Activated CD4-positive, CD25-positive, alpha-beta regulatory T cell treated with anti-CD3 and anti-CD28 coated beads, Interleukin-2, amount 50 U/mL, for 16 hours (primary cell): ENCODE measurements at places on chromosomes 12 and 14.

DNA sequence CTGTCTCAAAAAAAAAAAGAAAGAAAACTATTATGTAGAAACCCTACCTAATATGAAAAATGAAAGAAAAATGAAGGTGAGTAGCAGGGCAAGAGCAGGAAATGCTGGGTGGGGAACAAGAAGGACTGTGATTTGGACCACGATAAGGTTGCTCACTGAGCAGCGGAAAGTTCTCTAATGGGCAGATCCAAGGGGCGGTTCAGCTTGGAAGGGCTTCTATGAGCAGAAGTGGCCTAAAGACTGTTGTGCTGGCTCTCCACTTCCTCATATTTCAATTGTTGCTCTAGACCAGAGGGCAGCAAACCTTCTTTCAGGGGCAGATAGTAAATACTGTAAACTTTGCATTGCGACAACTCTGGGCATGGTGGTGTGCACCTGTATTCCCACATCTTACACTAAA is 16.3 kb upstream of the NFYB start:
- no peak for DNase-seq

DNA sequence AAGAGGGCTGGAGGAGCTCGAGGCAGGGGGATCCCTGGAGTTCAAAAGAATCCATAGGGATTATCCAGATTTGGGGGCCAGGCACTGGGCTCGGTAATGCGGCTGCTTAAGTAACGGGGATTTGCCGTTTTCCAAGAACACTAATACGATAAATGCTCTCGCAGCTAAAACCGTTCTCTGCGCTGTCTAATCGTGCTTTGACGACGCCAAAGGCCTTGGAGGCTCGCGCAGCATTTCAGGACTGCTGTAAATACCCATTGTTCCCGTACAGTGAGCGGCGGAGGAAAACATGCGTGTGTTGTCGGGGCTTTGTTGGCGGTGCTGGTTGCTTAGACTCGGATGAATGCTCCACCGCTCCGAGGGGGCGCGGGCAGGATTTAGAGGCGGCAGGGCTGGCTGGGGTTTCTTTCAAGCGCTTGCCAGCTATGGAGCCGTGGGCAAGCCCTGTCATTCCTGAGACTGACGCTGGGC is 26.2 kb downstream of the DIO3 start:
- DNase-seq = no peak

DNA sequence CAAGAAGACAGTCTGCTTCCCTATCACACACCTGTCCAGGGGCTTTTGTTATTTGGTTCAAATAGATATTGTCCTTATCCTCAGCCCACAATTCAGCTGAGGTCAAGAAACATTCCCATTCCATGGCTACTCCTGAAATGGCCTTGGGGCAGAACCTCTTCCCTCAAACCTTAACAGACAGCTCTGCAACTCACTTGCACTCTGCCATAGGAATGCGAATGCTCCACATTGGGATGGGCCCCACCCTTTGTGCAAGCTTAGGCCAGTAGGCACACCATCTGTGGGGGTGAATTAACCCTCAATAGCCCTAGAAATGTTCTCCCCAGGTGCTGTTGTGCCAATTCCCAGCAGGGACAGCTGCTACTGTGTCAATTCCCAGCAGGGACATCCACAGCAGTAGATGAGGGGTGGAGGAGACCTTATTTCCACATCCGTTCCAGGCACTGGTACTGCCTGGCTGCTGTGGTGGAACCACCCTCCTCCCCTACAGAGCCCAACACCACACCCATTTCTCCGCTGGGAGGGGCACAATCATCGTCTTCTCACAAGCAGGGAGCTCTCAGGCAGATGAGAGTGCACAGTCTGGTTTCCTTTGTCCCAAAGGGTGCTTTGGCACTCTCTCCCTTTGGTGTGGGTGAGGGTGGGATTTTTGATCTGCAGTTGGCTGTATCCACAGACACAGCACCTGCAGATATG is 42.3 kb upstream of the GLIPR1 start:
- no peak for DNase-seq

DNA sequence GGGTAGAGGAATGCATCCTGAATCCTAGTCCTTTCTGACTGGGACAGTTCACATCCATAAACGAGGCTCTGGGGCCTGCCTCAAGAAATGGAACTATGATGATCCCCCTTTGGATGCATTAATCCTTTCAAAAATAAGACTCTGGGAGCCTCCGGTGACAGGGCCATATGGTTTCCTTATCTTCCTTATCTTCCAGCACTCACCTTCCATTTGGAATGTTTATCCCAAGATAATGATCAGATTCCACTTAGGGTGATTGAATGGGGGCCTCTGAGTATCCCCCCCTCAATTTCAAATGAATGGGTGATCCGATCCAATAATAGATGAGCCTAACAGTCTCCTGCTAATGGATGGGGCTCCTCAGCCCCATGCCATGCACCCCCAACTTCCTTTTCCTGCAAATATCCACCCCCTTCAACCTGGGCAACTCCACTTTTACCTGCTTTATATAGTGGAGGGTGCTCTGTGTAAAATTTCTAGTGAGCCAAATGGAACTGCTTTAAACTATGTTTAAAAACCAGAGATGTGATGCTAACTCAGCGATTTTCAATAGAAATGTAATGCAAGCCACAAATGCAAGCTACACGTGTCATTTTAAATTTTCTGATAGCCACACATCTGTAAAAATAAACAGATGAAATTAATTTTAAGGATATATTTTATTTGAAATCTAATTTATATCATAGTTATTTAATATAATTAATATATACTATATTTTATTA is 157.8 kb downstream of the ZFP36L1 start:
- DNase-seq = no peak

DNA sequence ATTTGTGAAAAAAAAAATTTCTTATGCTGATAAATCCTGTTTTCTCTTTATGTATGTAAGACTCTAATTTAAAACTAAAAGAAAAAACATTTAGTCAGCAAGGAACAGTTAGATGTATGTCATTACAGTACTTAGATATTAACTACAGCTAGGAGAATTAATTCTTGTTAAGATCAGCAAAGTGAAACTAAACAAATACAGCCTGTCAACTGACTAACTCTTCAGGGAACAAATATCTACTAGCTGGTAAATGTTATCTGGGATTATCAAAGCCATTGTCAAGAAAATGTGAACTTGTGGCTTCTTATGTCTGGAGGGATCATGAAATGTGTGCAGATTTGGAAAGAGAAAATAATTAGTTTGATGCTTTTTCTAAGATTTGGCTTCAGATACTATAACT is 27.5 kb downstream of the MGAT4C start:
- DNase-seq = no peak

GRCh38 chr12:59632408-59632807 is 36.6 kb downstream of the SLC16A7 start:
- no peak for DNase-seq

DNA sequence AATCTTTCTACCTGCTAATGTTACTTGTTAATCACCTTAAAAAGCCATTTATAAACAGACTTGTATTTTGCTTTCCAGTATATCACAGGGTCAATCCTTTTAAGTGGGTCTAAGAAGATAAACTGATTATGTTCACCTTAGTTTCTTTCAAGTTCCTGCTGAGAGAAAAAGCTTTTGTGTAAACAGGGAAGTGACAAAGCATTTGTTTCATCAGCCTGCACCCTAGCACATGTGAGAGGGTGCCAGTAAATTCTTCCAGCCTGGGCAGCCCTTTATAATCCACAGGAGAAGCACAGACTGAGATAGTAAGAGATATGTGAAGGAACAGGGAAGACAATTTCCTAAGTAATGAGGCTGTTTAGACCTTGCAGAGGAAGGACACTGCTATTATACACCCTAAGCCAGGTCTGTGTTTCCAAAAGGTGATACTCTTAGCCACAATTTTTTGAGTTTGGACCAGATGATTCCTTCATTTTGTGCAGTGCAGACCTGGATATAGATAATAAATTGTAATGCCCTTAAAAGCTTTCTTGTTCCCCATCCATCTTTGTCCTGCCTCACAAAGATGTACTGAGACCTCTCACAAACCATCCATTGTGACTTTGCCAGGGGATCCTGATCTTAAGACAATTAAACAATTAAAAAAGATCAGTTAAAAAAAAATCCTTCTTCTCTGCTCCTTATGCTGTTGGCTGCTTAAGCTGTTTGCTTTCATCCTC is 150.7 kb downstream of the KTN1 start:
- no peak for DNase-seq

GRCh38 chr12:77040231-77040630 is 25.1 kb downstream of the E2F7 start:
- DNase-seq = no peak

- no peak for DNase-seq
Measured at GRCh38 chr14:78142998-78143397, 27.2 kb upstream of the NRXN3 start.

DNA sequence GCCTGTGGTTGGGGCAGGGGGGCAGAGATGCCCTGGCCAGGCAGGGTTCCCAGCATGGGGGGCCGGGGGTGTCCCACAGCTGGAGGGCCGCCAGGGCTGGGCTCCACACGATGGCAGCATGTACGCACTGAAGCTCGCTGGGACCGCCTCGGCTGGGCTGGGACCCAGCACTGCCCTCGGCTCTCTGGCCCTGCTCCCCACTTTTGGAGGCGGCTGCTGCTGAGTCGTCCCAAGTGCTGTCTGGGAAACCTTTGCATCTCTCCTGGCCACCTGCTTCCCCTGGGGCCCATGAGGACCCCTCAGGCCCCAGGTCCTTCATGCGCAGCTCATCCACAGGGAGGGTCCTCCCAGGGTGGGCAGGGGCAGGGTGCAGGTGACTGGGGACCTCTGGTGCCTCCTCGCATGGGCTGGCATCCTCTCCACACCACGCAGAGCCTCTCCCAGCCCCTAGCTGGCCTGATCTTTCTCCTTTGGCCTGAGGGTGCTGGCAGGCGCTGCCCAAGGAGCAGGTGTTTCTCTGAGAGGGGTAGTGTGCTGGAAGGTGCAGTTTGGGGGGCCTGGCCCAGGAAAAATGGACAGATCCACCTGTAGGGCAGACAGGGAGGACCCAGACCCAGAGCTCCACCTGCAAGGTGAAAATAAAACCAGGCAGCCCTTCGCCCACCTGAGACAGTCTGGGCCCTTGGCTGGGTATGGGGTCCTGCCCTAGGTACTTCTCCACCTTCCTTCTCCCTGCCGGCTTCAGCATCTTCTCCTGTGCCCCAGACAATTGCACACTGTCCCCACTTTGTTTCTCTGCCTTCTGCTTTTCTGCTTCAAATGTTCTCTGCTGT is 46.9 kb downstream of the DLK1 start:
- DNase-seq = no peak

DNA sequence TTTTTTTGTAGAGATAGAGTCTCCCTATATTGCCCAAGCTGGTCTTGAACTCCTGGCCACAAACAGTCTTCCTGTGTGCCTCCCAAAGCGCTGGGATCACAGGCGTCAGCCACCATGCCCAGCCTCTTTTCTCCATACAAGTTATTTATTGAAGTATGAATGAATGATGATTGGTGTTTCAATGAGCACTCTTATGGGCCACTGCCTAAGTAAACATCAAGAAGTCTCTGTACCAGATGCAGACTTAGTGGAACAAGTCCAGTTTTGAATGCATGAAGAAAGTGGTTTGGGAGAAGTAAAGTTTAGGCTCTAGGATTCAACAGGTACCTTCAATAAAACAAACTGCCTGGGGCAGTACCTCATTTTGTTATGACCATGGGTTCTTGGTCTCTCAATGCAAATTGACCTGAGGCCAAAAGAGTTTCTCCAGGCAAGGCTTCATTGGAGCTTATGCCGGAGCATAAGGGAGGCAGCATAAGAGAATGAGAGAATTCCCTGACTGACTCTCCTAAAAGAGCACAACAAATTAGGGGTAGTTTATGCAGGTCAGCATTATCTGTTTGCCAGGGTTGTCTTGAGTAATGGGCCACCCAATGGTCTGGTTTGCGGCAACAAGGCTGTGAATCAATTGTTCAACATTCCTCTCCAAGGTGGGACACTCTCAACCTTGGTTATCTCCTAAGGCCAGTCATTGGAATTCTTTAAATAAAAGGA is 1.1 kb upstream of the GMFB start:
- DNase-seq = no peak

DNA sequence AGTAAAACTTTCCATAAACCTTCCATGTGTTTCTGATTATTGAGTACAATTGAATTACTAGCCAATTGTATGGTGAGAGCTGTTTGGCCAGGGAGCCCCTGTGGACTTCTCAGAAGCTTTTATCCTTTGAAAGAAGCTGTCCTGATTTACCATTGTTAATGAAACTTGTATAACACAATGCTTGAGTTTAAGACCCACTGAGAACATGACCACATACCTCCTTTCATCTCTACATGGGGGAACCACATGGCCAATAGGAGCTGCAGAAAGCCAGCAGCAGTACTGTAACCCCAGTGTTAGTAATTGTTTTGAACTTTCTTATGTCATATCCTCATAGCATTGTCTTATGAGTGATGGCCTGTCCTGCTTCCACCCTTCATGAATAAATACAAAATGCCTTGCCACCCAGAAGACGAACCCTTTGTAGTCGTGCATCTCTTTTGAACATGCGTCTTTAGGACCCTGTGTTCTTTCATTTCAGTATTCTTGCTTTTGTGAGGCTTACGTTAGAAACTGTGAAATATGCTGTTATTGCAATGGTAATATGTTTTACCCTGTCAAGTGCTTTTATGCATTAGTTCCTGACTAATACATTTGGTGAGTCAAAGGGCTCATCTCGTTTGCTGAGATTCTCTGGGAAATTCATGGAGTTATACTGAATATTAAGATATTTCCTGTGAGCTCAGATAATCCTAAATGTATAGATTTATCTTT is 815.7 kb downstream of the NRXN3 start:
- DNase-seq = no peak

DNA sequence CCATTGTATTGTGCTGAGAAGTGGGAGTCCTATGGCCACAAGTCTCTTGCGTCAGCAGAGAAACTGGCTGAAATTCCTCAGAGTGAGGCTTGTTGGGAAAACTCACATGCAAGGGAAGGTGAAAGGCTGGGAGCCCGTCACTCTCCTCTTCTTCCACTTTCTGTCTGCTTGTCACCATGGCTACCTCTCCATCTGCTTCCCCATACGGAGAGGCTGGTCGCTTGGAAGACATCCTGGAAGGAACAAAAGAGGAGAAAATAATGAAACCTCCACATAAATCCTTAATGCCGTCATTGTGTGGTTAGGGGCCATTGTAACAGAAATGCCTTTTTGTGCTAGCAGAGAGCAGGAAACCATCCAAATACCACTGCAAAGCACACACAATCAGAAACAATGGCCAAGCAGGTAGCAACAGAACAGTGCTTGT is 53.7 kb downstream of the SOX5 start:
- DNase-seq = no peak

DNA sequence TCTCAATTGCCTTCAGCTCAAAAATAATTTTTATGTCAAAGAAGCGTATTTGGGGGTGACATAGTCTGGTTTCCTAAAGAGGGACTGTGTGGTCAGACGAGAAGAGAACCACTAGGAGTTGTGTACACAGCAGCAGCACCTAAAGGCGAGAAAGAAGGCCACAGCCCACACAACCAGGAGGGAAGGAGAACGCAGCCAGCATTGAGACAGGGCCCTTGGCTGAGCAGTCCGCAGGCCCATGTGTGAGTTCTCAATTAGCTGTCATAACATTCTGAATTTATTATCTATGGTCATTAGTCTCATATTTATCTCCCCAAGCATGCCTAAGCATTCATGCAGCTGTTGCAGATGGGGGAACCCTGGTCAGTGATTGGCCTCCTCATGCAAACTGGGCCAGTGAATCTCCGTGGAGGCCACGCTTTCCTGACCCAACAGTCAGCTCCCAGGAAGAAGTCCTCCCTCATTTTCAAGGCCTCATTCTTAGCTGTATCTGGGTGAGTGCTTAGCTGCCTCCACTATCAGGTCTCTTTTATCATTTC is 81.2 kb upstream of the ATF7IP start:
- no peak for DNase-seq
